Activated T-helper 1 cell treated with anti-CD3 and anti-CD28 coated beads, Interleukin-2, amount 50 U/mL, for 16 hours (primary cell): ENCODE measurements at places on chromosomes 7 and 10.

- no peak for DNase-seq
Observed at GRCh38 chr7:157431951-157432540, 95.2 kb downstream of the DNAJB6 start.

DNA sequence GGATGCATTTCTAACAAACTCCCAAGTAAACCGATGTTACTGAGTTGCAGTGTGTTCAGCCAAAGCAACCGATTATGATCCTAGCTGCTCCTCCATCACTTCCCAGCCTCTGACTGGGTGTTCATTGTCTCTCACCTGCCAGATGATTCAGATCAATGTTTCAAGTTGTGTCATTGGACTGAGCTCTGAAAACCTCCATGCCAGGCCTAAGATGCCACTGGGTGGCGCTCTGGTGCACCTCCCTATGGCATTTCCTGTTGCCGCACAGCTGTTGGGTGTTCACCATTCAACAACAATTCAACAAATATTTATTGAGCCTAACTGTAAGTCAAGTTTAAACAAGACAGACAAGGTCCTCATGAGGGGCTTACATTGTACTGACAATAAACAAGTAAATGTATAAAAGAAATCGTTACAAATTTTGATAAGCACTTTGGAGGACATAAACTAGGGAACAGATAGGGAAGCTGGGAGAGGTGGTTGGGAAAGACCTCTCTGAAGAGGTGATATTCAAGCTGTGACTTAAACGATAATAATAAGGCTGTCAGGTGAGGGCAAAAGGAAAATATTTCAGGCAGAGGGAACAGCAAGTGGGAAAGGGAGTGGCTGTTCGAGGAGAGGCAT lies 22.8 kb downstream of the RGR start:
- DNase-seq: peak; percentile 43

DNA sequence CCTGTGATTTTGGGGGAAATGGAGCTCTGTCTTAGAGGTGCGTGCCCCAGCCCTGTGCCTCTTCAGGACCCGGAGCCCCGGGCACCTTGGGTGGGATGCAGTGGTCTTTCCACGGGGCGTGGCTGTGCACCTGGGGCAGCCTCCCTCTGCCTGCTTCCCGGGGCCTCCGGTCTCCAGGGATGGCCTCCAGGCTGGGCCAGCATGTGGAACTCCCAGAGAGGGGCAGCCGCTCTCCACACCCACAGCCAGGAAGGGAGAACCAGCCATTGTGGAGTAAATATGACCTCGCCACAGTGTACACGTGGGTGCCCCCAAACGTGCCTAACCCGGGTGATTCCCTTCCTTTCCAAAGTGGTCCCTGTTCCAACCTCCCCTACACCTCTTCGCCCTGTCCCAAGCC lies 52.6 kb downstream of the JAKMIP3 start:
- no peak for DNase-seq

DNA sequence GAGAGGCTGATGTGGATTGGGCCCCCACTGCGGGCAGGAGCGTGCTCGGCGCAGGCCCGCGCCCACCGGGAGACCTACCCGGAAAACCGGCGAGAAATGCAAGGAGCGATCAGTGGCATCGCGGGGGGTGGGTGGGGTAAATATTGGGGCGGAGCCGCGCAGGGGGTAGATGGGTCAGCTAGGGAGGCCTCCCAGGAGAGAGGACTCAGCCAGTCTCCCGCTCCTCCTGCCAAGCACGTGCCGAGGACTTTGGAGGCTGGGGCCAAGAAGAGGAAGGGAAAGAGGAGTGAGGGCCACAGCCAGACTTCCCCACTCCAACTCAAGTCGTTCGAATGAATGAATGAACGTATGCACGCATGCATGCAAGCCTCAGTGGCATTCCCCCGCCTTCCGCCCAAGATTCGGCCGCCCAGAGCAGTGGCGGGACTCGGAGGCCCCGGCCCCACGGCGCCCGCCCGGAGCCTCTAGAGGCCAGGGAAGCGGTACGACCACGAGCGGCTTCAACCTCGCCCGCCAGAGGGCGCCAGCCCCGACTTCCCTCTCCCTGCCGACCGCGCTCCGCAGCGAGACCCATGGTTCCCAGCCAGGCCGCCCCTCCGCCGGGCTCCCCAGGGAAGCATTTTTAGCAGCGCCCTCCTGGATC lies 3.6 kb downstream of the NPM3 start:
- peak; percentile 71 for DNase-seq

- DNase-seq: no peak
Observed at GRCh38 chr7:155738652-155739537, 73.4 kb downstream of the SHH start.

DNA sequence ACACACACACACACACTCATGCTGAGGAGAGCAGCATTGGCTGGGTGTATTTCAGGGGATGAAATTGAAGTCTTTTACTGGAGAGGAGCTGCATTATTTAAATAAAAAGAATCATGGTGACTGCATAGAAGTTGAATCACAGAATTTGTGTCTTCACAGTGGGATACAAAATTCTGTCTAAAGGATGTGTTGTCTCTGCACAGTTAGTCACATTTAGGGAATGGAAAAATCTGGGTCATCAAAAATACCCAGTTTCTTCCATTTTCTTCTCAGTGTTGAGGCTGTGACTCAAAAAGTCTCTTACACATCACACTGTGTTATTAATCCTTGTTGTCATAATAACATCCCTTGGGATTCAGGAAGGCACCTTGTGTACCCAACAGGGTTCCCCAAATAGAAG lies 10.9 kb downstream of the PAPSS2 start:
- no peak for DNase-seq

DNA sequence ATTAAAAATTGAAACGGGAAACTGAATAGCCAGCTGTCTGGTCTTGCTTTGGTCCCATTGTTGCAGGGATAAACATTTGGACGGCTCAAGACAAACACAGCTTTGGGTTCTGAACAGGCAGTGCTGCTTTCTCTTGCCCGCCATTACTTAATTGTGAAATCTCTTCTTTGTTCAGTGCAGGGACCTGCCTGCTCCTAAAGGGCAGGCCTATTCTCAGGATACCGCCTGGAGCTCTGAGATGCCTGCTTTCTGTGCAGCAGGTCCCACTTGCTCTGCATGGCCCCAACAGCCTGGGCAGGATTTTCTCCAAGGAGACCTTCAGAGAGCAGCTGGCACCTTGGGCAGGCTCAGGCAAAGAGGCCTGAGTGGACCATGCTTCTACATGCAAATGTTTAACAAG lies 237.6 kb downstream of the KCNMA1 start:
- DNase-seq: no peak

DNA sequence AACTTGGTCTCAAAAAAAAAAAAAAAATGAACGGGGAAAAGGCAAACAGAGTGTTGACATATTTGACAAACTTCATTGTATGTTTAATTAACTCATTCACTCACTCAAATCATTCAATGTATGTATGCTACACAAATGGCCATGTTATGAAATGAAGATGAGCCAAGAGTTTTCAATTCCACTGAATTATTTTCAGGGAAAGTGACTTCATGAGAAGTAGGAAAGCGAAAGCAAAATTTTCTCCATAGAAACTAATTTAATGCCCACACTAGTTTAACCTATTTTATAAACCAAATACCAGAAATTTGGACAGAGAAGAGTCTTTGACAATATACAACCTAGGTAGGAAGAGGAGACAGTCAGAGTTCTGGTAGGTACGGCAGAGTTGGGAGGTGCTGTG lies 119.5 kb downstream of the HIPK2 start:
- no peak for DNase-seq

- no peak for DNase-seq
Observed at GRCh38 chr7:30726296-30727006, 25.5 kb upstream of the INMT start.

- no peak for DNase-seq
Observed at GRCh38 chr10:129767751-129768150, 196.3 kb downstream of the EBF3 start.

DNA sequence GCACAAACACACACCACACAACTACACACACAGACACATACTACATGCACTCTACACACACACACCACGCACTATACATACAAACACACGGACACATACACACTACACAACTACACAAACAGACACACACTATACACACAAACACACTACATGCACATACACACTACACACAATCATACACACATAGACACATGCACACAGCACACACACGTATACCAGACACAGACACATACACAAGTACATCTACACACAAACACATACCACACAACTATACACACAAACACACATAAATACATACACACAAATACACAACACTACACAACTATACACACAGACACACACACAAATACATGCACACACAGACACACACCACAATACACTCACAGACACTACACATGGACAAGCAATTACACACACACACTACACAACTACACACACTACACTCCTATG lies 4.6 kb downstream of the GPR15LG start:
- no peak for DNase-seq

- DNase-seq: no peak
Observed at GRCh38 chr7:3109311-3109915, 65.7 kb upstream of the CARD11 start.

- DNase-seq: no peak
Observed at GRCh38 chr10:51699145-51699474, 285 bp downstream of the CSTF2T start.

- no peak for DNase-seq
Observed at GRCh38 chr10:23897861-23898260, 311.1 kb upstream of the KIAA1217 start.

DNA sequence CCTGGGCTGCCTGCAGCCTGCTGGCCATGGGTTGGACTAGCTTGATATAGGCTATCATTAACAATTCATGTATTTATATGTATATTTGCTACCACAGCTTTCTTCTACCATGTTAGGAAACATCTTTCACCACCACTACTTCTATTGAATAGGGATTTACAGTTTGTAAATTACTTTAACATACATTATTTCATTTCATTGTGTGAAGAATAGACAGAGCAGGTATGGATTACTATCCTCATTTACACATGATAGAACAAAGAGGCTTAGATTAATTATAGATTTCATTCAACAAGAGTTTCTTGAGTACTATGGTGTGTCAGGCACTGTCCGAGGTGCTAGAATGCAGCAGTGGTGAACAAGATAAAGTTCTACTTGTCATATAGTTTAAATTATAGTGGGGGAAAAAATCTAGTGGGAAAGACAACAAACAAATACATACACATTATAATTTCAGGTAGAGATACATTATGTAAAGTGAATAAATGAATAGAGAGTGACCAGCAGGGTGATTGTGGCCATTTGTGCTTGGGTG lies 20.6 kb downstream of the VTI1A start:
- no peak for DNase-seq

GRCh38 chr7:134613623-134614347 lies 32.9 kb upstream of the BPGM start:
- no peak for DNase-seq

GRCh38 chr10:21135023-21135931 lies 238.2 kb upstream of the NEBL start:
- DNase-seq: no peak

GRCh38 chr10:76375761-76376160 lies 944.3 kb downstream of the LRMDA start:
- no peak for DNase-seq

DNA sequence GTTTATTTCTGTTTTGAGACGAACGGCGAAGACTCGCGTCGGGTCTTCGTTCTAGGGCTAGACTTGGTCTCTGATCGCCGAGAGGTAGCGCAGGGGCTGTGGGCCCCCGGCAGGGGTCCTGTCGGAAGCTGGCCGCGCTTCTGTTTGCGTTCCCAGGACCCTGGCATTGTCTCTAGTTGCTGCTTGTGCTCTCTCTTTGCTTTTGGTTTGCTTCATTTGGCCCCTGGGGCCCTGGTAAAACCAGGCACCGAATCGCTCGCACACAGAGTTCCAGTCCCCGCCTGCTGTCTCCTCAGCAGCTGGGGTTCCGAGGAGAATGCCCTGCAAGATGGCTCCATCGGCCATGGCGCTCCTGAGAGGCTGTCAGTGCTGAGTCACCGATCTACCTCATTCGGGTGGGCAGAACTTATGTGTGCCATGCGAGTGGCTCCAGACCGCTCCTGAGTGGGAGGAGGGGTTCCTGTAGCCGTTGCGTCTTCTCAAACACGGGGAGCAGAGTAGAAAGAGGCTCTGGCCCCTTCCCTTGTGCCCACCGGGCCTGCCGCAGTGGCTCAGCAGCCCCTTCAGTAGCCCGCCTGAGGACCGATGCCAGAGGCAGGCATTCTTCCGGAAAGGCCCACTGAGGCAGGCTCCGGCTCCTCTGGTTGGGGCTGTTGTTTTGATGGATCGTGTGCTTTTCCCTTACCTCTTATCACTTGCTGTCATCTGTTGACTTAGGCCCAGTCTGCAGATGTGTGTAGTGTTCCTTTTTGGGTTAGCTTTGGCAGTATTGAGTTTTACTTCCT lies 826 bp downstream of the CHPF2 start:
- peak; percentile 58 for DNase-seq

DNA sequence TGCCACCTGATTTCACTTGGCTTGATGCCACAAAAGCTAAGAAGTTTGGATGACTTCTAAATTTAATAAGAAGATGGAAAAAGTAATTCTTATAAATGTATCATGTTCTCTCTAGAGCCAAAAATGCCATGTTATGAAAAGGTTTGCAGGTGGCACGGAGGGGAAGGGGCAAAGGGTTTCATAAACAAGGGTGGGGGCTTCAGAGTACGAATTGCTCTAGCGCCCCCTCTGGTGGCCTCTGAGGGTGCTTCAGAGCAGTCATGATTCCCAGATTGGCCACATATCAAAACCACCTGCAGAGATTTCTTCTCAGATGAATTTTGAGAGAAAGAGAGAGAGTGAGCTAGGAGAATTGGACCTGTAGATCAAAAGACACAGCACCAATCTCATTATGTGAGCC lies 208.6 kb upstream of the YAE1 start:
- no peak for DNase-seq

- no peak for DNase-seq
Observed at GRCh38 chr10:30557884-30558283, 71.7 kb downstream of the LYZL2 start.

GRCh38 chr10:132699411-132700155 lies 86.4 kb downstream of the NKX6-2 start:
- DNase-seq: no peak

- DNase-seq: no peak
Observed at GRCh38 chr7:95921543-95921942, 149.2 kb downstream of the DYNC1I1 start.

DNA sequence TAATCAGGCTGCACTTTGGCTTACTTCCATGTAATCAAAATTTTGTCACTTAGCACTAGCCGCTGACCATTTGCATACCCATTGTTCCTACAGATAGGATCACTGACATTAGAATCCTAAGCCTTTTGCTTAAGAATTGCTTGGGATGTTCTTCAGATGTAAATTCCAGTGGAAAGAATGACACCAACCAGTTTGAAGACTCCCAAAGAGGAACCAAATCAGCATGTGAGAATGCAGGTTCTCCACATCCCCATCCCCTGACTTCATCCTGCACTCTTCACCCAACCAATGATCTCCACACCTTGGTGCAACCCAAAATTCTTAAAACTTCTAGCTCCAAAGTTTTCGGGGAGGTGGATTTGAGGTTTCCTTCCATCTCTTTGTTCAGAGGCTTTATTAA lies 345.6 kb downstream of the GPAM start:
- no peak for DNase-seq

DNA sequence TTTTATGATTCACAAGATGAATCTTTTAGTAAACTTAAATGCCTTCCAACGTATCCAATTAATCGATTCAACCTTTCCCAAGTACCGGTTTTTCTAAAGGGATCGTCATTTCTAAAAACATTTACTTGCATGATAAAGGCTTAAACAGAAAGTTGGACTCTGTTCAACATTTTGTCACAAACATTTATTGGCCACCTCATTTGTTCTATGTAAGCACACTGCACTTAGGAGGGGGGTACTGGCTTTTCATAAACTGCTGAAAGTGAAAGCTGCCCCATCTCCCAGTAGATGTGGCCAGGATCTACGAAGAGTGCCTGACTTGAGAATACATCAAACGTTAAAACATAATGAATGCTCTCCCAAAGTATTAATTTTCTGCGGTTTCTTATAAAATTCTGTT lies 37.3 kb upstream of the LAMB4 start:
- DNase-seq: no peak
